ENCODE measurements at places on chromosomes 11 and 22. TPM values are rescaled to one million over a fixed set of nuclear protein-coding genes. Genes with fewer than 3 reads are reported as not detected.

DNA sequence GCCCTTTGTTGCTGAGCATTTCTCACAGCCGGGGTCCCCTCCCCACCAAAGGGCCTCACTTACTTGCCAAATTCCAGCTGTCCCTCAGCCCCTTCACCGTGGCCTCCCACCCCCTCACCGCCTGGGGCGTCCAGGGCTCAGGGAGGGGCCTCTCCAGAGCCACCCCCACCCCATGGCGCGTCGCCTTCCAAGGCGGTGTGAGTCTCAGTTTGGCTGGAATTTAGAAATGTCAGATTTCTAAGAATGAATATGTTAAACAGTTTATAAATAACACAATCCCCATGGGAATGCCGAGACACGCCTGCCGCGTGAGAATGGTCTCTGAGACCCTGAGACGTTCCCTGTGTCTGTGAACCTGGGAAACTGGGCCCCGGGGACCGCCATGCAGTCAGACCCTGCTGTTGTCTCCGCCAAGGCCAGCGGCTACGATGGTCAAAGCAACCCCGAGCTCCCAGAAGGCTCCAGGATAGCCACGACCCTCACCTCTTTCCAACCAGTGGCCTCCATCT, 28.9 kb downstream of the CELSR1 start:
- no peak overlapping the region for H3K4me3 ChIP-seq
- H3K4me1 ChIP-seq = no peaks in the 10 kb centered on the region
- peak; percentile 29 for DNase-seq
- no peaks in the 10 kb centered on the region for H3K27me3 ChIP-seq

DNA sequence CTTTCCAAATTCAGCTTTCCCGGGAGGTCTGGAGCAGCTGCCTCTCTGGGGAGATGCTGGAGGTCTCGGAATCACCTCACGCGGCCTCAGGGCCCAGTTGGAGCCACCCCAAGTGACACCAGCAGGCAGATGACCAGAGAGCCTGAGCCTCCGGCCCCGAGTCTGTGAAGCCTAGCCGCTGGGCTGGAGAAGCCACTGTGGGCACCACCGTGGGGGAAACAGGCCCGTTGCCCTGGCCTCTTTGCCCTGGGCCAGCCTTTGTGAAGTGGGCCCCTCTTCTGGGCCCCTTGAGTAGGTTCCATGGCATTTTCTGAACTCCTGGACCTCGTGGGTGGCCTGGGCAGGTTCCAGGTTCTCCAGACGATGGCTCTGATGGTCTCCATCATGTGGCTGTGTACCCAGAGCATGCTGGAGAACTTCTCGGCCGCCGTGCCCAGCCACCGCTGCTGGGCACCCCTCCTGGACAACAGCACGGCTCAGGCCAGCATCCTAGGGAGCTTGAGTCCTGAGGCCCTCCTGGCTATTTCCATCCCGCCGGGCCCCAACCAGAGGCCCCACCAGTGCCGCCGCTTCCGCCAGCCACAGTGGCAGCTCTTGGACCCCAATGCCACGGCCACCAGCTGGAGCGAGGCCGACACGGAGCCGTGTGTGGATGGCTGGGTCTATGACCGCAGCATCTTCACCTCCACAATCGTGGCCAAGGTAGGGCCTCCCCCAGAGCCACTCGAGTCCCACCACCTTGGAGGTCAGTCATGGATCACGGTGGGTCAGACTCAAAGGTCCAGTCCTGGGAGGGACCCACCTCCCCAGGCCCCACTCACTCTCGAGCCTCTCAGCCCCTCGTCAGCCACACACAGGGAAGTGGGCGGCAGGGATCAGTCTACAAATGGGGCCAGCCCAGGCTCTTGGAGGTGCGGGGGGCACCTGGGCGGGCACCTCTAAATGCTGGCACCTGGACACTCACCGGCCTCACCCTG, 525 bp downstream of the SLC22A12 start:
- no peak overlapping the region for H3K27ac ChIP-seq
- no peak for DNase-seq

DNA sequence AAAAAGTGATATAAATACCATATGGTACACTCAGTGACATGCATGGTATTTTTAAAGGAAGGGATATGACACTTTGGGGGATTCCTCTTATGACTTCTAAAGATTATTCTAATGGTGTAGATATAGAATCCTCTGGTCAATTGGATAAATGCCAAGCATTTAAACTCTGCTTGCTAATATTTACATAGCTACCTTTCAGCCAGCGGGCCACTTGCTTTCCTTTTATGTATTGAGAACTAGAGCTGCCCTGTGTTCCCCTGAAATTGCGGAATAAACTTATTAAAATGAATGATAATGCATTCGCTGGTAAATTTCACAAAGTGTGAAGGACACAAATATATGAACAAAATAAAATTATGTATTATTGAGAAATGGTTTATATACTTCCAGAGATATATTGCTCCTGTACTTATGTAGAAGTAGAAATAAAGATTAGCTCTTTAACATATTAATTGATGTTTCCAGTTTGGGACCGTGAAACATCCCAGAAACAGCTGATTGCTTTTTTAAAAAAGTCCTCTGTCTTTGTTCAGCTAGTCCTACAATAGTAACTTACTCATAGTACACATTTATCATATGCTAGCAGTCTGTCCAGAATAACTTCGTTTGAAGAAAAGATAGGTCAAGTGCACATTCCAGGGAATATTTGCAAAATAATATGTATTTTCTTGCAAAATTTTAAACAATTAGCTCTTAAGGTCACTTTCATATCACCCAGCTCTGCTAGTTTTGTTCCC, 40.1 kb upstream of the CARD18 start:
- no peaks in the 10 kb centered on the region for H3K36me3 ChIP-seq
- H3K4me1 ChIP-seq = peaks cover 7% of the 10 kb centered on the region
- DNase-seq = no peak
- H3K27ac ChIP-seq = no peak overlapping the region

DNA sequence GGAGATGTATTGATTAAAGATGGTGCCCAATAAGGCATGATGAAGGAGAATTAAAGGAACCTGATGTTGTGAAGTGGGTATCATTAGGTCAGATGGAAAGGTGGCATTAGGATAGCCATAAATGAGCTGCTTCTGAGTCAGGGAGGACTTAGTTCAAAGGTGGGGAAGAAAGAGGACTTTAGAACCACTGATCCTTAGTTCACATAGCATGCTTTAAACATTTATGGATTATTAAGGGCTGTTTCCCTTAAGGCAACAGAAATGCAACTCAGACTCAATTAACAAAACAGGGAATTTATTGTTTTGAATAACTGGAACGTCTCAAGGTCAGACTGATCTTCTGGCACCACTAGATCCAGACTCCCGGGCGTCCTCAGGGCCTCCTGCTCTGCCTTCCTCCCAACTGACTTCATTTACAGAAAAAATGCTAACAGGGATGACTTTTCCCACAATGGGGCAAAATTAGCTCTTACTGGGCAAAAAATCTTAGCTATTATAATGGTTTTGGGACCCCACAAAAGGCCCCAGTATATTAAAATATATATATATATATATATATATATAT, 1526.0 kb downstream of the TBC1D22A start:
- no peak overlapping the region for H3K27ac ChIP-seq
- H3K27me3 ChIP-seq = peaks cover 9% of the 10 kb centered on the region

The PKDREJ gene
- total RNA-seq = not detected
